ENCODE measurements at places on chromosomes 16 and 17.
A peak's percentile ranks its signal among the peaks of the same experiment; 100 is the strongest.

- peaks cover 53% of the 10 kb centered on the region for H3K4me1 ChIP-seq
- peak overlapping the region; percentile 90 for H3K27ac ChIP-seq
- no peak for DNase-seq
- H3K36me3 ChIP-seq, result peaks cover 8% of the 10 kb centered on the region
- H3K27me3 ChIP-seq, result peaks cover 19% of the 10 kb centered on the region
Measured at GRCh38 chr17:38702916-38703741, 1.9 kb upstream of the MLLT6 start.

DNA sequence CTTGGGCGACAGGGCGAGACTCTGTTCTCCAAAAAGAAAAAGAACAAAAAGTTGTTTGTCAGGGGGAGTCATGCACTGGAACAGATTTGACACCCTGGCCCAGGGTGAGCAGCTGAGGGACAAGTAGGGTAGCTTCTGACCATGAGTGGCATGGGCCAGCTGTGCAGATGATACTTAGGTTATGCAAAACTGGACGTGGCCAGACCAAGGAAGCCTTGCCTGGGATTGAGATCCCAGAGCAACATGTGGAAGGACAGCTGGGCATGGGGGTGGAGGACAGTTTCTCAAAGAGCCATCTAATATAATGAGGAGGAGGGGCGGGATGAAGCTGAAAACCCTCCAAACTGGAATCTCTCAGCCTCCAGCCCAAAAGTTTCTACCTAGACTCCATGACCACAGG is 19.6 kb upstream of the SLC35B1 start:
- DNase-seq, result no peak
- H3K36me3 ChIP-seq, result no peaks in the 10 kb centered on the region

DNA sequence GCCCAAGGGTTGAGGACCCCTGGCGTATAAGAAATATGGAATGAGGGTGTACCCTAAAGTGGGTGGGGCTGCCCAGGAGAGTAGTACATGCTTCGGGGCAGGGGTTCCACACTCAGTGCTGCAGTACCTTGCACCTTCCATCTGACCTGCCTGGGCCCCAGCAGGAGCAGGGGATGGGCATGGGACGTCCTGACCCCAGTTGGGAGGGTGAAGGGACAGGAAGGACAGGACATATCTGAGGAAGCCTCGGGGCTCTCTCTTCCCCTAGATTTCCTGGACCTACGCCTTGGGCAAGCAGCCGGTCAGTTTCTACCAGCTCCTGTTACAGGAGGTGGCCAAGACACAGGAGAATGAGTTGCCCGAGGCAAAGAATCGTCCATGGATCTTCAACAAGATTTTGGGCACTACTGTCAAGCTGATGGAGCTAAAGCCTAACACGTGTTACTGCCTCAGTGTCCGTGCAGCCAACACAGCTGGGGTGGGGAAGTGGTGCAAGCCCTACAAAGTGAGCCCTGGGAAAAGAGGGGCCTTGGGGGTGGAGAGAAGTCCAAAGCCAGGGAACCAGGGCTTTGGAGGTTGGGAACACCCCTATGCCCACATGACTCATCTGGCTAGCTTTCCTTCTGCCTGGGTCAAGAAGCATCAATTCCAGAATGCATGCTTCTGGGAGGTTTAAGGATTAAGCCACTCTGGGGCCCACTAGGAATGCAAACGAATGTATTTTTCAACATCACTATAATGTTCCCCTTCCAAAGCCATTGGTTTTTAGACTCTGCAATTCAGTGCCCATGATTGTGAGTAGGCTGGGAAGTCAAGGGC is 7.9 kb downstream of the FNDC8 start:
- no peaks in the 10 kb centered on the region for H3K27me3 ChIP-seq
- no peaks in the 10 kb centered on the region for H3K4me1 ChIP-seq
- DNase-seq, result no peak

DNA sequence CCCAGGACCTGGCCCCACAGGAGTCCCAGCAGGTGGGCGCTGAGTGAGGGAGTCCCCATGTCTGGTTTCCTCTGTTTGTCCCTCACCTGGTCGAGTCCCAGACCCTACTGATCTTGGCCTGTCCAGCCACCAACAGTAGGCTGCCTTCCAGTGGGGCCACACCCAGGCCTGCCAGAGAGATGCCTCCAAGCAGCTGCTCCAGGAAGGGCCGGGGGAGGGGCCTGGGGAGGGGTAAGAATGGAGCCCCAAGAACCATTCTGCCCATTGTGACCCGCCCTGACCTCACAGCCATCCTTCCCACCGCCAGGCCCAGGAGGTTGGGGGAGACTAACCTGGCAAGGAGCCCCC is 736 bp downstream of the SPATA20 start:
- peak overlapping the region; percentile 37 for H3K4me3 ChIP-seq
- H3K4me1 ChIP-seq, result peaks cover 45% of the 10 kb centered on the region
- H3K27me3 ChIP-seq, result no peaks in the 10 kb centered on the region
- DNase-seq, result no peak
- peaks cover 39% of the 10 kb centered on the region for H3K36me3 ChIP-seq

- H3K27me3 ChIP-seq, result peaks cover 2% of the 10 kb centered on the region
- H3K4me3 ChIP-seq, result no peak overlapping the region
- H3K27ac ChIP-seq, result no peak overlapping the region
- no peaks in the 10 kb centered on the region for H3K36me3 ChIP-seq
- DNase-seq, result no peak
- H3K4me1 ChIP-seq, result peaks cover 17% of the 10 kb centered on the region
Measured at GRCh38 chr17:34607917-34608316, 28.5 kb downstream of the TMEM132E start.

DNA sequence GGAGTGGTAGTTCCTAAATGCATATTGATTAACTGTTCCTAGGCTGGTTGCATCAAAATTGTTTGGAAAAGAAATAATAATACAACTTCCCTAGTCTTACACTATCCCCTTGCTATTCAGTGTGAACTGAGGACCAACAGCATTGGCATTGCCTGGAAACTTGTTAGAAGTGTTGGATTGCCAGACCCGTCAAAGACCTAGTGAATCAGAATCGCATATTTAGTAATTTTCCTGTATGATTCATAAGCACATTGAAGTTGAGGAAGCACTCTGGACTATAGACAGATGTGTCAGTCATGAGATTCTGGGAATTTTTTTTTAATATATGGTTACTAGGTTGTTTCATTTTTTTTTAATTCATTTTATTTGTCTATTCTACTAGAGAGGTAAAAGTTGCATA is 34.7 kb upstream of the KCNJ16 start:
- H3K36me3 ChIP-seq, result no peaks in the 10 kb centered on the region
- DNase-seq, result no peak
- H3K4me1 ChIP-seq, result no peaks in the 10 kb centered on the region
- no peak overlapping the region for H3K27ac ChIP-seq
- H3K27me3 ChIP-seq, result no peaks in the 10 kb centered on the region
- no peak overlapping the region for H3K4me3 ChIP-seq

- peaks cover 32% of the 10 kb centered on the region for H3K4me1 ChIP-seq
- H3K27ac ChIP-seq, result no peak overlapping the region
- H3K4me3 ChIP-seq, result peak overlapping the region; percentile 55
- no peak for DNase-seq
- peaks cover 30% of the 10 kb centered on the region for H3K36me3 ChIP-seq
Measured at GRCh38 chr16:2429771-2430663, 770 bp downstream of the CCNF start.
